Activated CD4-positive, alpha-beta T cell treated with anti-CD3 and anti-CD28 coated beads, Interleukin-2, amount 50 U/mL, for 16 hours (primary cell): ENCODE measurements at places on chromosomes 5 and 9.

DNA sequence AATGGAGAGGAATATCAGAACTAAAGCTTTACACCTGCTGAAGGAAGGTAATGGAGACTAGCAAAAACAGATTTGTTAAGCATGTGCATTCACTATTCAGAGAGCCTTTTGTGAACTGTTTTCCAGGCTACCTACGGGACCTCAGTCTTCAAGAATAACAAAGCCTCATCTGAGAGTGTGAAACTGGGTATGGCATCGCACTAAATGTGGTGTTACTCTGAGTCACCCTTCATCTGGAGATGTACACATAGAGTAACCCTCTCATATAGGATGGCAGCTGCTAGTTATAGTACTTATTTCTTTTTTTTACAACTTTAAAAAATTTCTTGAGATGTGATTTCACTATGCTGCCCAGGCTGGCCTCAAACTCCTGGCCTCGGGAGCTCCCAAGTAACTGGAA lies 306.8 kb downstream of the ZNF608 start:
- DNase-seq: no peak

DNA sequence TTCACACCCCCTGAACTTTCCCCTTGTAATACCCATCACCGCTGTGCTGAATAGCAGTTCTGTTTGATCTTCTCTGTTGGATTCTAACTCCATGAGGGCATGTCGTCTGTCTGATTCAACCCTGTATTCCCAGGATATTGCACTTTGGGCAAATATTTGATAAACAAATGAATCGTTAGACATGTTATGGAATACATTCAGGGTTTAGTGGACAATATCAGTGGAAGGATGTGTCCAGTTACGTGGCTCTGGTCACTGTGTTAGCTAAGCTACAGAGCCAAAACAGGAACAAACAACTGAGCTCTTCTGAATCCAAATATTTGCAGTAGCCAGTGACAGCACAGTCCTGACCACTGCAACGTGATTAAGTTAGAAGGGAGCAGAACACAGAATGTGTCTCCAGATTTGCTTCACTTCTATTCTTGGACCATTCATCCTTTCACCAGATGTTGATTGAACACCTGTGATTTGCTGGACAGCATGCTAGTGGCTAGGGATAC lies 13.2 kb downstream of the ANGPTL2 start:
- no peak for DNase-seq

- no peak for DNase-seq
Observed at GRCh38 chr9:91799113-91799744, 150.8 kb downstream of the ROR2 start.

DNA sequence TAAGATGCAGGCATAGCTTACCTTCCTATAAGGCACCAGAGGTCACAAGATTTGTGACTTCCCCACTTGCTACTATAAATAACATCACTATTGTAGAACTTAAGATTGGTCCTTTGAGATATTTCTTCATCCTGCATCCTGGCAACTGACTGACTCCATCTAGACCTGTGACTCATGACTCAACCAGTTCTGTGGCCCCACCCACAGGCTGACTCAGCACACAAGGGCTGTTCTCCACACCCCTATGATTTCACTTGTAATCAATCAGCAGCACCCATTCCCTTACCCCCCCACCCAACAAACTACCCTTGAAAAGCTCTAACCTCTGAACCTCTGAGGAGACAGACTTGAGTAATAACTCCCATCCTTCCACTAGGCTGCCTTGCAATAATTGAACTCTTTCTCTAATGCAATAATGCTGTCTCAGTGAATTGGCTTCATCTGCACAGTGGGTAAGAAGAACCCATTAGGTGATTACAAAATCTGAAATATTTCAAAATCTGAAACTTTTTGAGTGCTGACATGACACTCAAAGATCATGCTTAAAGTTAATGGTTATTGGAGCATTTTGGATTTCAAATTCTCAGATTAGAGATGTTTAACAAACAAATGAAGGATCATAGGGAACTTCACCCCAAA lies 296.7 kb downstream of the ARL15 start:
- peak; percentile 63 for DNase-seq

DNA sequence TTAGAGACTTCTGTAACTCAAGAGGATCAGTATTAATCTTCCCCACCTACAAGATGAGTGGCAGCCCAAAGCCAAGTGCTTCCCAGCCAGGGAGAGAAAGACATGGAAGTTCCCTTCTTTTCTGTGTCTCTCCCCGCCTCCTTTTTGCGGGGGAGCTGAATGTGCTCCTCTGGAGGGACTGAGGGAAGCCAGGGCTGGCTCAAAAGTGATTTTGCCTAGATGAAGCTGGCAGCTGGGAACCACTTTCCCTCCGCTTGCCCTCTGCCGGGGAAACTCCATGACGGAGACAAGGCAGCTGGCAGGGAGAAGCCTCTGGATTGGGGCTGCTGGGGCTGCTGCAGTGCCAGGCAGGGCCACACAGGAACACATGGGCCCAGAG lies 24.4 kb downstream of the EGR1 start:
- DNase-seq: no peak

DNA sequence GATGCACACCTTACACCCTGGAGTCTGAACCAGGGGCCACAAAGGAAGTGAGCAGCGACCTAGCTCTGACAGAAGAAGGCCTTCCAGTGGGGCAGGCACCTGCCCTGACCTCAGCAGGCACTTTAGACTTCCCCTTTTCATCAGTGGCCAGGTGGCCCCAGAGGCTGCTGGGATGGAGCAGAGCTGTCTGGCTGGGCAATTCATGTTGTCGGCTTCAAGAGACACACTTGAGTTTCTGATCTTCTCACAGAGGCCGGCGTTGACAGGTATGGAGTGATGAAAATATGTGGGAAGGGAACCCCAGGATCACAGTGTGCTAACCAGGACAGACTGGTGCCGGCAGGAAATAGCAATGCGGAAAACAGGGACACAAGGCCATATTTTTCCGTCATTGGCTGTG lies 375.5 kb downstream of the CTNND2 start:
- DNase-seq: no peak

GRCh38 chr5:73129143-73129542 lies 8.8 kb downstream of the TMEM171 start:
- DNase-seq: no peak

- peak; percentile 51 for DNase-seq
Observed at GRCh38 chr9:9942764-9943424, 669.9 kb downstream of the PTPRD start.

DNA sequence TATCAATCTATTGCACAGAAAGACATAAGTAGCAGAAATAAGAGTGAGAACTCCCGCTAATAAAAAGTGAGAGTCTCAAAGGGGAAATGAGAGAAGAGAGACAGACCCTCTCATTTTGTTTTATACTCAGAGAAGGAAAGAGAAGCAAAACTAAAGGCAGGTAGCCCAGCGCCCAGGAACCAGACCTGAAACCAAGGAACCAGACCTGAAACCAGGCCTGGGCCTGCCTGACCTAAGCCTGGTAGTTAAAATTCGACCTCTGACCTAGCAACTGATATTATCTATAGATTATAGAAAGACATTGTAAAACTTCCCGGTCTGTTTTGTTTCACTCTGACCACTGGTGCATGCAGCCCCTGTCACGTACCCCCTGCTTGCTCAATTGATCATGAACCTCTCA lies 134.5 kb upstream of the SEMA6A start:
- no peak for DNase-seq

GRCh38 chr5:9467199-9468059 lies 78.4 kb downstream of the SEMA5A start:
- DNase-seq: no peak

- DNase-seq: no peak
Observed at GRCh38 chr5:78499485-78499884, 139.1 kb downstream of the SCAMP1 start.

- peak; percentile 78 for DNase-seq
Observed at GRCh38 chr5:135376961-135377624, 21.9 kb downstream of the MACROH2A1 start.

DNA sequence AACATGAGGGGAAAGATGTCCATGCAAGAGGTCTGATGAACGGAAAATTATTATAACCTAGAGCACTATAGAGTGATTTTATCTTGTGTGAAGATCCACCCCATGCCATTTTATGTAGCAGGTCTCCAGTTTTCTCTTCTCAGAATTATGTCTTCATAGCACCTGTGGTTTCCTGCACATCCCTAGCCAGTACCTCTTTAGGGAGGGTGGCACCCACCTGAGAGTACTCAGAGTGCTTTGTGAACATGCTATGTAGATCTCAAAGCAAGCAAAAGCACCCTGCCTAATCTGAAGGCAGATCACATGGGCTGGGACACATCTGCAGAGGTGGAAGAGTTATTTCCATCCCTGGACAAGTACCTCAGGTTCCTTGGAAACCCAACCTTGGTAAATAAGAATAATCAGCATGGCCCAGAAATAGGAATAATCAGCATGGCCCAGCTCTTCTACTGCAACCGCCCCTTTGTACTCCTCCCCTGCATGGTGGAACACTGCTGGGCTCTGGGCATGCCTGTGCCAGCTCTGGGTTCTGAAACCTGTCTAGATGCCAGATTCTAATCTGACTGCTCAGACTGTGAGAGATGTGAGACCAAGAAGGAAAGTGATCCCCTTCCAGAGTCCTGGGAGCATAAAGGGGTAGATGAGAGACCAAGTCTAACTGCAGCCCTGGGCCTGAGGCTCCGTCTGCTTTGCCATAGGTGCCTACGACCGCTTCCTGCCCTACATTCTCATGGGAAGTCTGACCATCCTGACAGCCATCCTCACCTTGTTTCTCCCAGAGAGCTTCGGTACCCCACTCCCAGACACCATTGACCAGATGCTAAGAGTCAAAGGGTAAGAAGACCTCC lies 23.7 kb downstream of the SLC22A5 start:
- no peak for DNase-seq

DNA sequence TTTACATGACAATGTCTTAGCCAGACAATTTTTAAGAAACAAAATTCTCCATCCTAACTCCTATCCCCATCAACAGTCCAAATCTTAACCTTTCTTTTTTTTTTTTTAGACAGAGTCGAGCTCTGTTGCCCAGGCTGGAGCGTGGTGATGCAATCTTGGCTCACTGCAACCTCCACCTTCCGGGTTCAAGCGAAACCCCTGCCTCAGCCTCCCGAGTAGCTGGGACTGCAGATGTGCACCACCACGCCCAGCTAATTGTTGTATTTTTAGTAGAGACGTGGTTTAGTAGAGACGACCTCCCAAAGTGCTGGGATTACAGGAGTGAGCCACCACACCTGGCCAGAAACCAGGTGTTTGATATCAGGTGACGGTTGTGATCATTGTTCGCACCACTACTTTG lies 10.2 kb downstream of the ABL1 start:
- DNase-seq: no peak

GRCh38 chr9:33142535-33142934 lies 24.6 kb downstream of the B4GALT1 start:
- no peak for DNase-seq

- DNase-seq: peak; percentile 68
Observed at GRCh38 chr9:22175972-22176545, 167.0 kb upstream of the CDKN2B start.

GRCh38 chr5:148791334-148791667 lies 35.1 kb upstream of the ADRB2 start:
- peak; percentile 88 for DNase-seq

- no peak for DNase-seq
Observed at GRCh38 chr9:129834489-129835127, 467 bp downstream of the C9orf78 start.

GRCh38 chr5:178899289-178899688 lies 3.6 kb downstream of the ZFP2 start:
- DNase-seq: no peak

GRCh38 chr9:4138180-4138579 lies 161.7 kb downstream of the GLIS3 start:
- DNase-seq: no peak

DNA sequence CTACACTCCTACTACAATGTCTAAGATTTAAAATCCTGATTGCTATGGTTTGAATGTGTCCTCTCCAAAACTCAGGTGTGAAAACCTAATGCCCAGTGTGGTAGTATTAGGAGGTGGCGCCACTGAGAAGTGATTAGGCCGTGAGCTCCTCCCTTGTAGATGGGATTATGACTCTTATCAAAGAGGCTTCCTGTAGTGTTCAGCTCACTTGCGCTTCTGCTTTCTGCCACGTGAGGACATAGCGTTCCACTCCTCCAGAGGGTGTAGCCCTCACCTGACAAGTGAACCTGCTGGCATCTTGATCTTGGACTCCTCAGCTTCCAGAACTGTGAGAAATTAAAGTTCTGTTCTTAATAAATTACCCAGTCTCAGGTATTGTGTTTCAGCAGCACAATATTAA lies 33.0 kb upstream of the WHRN start:
- no peak for DNase-seq

GRCh38 chr5:177601577-177602457 lies 1.9 kb downstream of the B4GALT7 start:
- no peak for DNase-seq

- DNase-seq: no peak
Observed at GRCh38 chr5:159510282-159510681, 180.0 kb upstream of the IL12B start.

GRCh38 chr5:54835647-54836046 lies 149.7 kb downstream of the ESM1 start:
- no peak for DNase-seq

DNA sequence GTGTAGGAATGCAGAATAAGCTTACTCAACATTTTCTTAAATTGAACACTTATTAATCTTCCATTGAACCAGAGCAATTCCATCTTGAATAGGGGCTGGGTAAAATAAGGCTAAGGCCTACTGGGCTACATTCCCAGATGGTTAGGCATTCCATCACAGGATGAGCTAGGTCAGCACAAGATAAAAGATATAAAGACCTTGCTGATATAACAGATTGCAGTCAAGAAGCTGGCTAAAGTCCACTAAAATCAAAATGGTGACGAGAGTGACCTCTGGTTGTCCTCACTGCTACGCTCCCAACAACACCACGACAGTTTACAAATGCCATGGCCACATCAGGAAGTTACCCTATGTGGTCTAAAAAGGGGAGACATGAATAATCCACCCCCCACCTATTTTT lies 156.1 kb downstream of the NXNL2 start:
- no peak for DNase-seq

DNA sequence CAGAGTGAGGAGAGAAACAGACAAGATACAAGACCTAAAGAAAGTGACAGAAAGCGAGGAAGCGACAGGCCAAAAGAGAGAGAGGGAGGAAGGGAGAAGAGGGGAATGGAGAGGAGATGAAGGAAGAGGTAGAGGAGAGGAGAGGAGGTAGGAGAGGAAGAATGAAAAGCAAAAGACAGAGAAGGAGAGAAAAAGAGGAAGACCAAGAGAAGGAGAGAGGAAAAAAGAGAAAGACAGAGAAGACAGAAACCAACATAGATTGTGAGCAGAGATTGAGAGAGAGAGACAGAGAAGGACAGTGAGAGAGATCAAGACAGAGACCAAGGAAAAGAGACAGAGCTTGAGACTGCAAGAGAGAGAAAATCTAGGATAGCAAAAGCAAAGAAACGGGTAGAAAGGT lies 58.6 kb upstream of the FNIP1 start:
- DNase-seq: no peak
